ENCODE measurements at places on chromosomes 12 and 14. TPM values are rescaled to one million over a fixed set of nuclear protein-coding genes. Genes with fewer than 3 reads are reported as not detected.

The GPR84 gene
- 0.56 TPM for polyA plus RNA-seq

The CCDC177 gene
- polyA plus RNA-seq, result 0.40 TPM

The DPPA3 gene
- polyA plus RNA-seq, result not detected

The LRP1 gene
- 21.2 TPM for polyA plus RNA-seq

The CATSPERB gene
- polyA plus RNA-seq, result 0.11 TPM

The METTL1 gene
- 53.4 TPM for polyA plus RNA-seq

The ZNF891 gene
- 1.8 TPM for polyA plus RNA-seq

The KCNJ8 gene
- polyA plus RNA-seq, result 9.4 TPM

The EFS gene
- polyA plus RNA-seq, result 11.1 TPM

The ASB2 gene
- 2.2 TPM for polyA plus RNA-seq

The P2RX2 gene
- 0.44 TPM for polyA plus RNA-seq

The APOF gene
- not detected for polyA plus RNA-seq

The PXN gene
- 142 TPM for polyA plus RNA-seq

The HOXC12 gene
- not detected for polyA plus RNA-seq

The SLC6A13 gene
- 0.46 TPM for polyA plus RNA-seq

The OVCH1 gene
- polyA plus RNA-seq, result 0.16 TPM

The C3AR1 gene
- polyA plus RNA-seq, result 9.3 TPM

The PCBP2 gene
- polyA plus RNA-seq, result 757 TPM

The NOXRED1 gene
- polyA plus RNA-seq, result 0.29 TPM

The SERPINA9 gene
- not detected for polyA plus RNA-seq

The ACSM4 gene
- not detected for polyA plus RNA-seq

The USP15 gene
- 56.0 TPM for polyA plus RNA-seq

The EIF2S3B gene
- 0.56 TPM for polyA plus RNA-seq

The OAS2 gene
- 9.5 TPM for polyA plus RNA-seq

The TBX5 gene
- not detected for polyA plus RNA-seq

The CDKN1B gene
- 25.3 TPM for polyA plus RNA-seq

The CCDC196 gene
- not detected for polyA plus RNA-seq

The PIWIL1 gene
- 0.08 TPM for polyA plus RNA-seq

The ARG2 gene
- 11.7 TPM for polyA plus RNA-seq
